AG04450 (cell line): ENCODE measurements at places on chromosomes 4 and X. TPM values are rescaled to one million over a fixed set of nuclear protein-coding genes. Genes with fewer than 3 reads are reported as not detected.

GAGE12J gene
- not detected in 2 replicates for polyA plus RNA-seq

DCAF8L2 gene
- not detected in 2 replicates for polyA plus RNA-seq

SCFD2 gene
- 16.4 and 16.6 TPM in 2 replicates for polyA plus RNA-seq

MAGEA4 gene
- polyA plus RNA-seq, result not detected in 2 replicates

ABLIM2 gene
- polyA plus RNA-seq, result 0.07 TPM in 1 of 2 replicates, not detected in the other

CFAP47 gene
- not detected in 2 replicates for polyA plus RNA-seq

SPANXB1 gene
- not detected in 2 replicates for polyA plus RNA-seq

MAGEC3 gene
- 0.09 TPM in 1 of 2 replicates, not detected in the other for polyA plus RNA-seq

SRPK3 gene
- 0.27 and 0.51 TPM in 2 replicates for polyA plus RNA-seq

SSX3 gene
- not detected in 2 replicates for polyA plus RNA-seq
